ENCODE measurements at places on chromosomes 7 and 10.

GRCh38 chr10:73781548-73781878, 335 bp upstream of the CHCHD1 start:
- DNase-seq, result no peak

GRCh38 chr10:4125776-4126175, 340.8 kb upstream of the KLF6 start:
- DNase-seq, result no peak

- no peak for DNase-seq
Measured at GRCh38 chr7:16933296-16934279, 51.8 kb upstream of the AGR3 start.

DNA sequence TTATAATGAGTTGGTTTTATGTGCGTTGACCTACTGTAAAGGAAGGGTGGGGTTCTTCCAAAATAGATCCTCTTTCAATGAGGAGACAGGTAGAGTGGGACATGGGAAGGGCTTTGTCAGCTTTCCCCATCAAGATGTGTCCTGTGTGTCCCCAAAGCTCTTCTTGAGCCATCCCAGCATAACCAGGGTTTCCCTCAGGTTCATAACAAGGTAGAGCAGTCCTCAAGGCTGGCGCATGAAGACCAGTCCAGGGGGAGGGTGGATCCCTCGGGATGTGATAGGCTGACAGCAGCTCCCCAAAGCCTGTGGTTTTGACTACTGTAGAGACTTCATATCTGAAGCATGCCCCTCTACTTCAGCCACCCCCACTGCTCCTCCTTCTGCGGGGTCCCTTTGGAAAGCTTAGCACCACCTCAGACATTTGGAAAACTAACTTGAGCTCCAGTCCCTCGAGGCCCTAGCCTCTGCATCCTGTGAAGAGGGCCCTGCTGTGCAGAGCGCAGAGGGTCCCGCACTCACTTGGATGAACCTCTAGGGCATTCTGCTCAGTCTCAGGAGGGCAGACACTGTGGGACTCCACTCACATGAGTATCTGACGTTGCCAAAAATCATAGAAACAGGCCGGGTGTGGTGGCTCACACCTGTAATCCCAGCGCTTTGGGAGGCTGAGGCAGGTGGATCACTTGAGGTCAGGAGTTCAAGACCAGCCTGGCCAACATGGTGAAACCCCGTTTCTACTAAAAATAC, 1.1 kb upstream of the GIMAP8 start:
- DNase-seq, result no peak

DNA sequence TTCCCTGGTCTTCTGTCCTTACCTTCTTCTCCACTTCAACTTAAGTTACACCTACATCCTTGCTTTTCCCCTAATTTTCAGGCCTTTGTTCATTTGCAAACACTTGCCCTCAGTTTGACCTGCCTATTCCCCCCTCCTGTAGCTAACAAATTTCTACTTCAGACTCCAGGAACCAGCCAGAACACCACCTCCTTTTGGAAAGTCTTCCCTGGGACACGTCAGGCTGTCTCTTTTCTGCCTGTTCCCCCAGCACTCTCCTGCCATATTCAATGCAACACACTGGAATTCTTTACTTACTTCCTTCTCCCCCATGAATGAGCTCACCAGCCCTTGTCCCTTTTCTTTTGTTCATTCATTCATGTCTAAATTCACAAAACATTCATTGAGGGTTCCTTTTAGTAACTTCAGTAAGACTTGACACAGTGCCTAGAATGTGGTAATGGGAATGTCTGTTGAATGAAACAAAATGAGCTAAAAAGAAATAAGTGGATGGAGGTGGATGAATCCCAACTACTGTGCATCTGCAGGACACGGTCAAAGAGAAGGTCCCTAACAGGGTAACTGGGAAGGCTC, 478.0 kb downstream of the KCNMA1 start:
- DNase-seq, result no peak

DNA sequence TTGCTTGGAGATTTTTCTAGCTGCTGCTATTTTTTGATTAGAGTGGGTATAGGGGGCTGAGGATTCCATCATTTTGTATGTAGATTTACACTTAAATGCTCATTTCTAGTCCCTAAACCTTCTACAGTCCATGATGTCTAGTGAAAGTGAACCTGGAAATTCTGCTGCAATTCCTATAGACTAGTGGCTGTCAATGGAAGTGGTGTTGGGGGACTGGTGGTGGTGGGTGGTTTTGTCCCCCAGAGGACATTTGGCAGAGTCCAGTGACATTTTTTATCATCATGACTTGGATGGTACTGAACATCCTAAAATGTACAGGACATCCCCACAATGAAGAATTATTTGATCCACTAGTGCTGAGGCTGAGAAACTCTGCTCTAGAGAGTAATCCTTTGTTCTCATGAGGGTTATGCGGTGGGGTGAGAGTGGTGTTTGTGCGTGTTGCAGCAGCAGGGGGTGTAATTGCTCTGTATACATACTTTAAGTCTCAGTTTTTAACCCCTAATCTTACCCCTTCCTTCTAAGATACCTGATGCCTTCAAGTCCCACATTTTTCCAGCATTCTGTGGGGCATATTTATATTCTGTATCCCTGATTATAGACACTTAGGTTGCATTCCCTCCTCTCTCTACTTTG, 35.0 kb downstream of the KIF11 start:
- no peak for DNase-seq

DNA sequence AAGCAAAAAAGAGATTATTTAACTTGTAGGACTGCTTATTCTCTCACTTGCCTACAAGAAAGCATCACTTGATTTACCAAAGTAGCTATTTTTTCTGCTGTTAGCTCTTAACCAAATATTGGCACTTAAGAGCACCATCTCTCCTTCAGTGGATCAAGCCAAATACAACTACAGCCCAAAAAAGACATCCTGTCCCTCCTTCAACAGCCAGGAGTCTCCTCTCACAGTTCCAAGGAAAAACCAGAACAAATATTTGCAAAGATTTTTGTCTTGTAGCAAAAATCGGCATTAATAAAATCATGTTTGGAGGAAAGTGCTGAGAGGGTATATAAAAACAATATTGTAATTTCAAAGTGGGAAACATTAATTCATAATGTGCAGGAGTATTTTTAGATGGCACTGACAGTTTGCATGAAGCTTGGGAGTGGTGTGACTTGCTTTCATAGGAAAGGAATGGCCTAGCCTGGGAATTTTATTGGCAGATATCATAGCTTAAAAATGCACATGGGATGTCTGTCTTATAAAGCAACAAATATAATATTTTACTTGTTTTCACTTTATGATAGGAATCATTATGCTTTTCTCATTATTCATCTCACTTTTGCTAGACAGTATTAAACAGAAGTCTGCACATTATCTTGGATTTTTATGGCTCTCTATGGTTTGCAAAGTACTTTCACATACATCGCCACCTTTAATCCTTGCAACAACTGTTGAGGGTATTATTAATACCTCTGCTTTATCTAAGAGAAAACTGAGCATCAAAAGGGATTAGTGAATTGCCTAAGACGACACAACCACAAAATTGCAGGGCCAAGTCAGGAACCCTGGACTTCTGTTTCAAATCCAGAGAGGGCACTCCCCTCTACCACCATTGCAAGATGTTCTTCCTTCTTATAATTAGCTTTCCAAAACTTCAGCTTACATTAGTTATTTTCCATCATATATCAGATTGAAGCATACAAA, 103.5 kb downstream of the AGMO start:
- DNase-seq, result no peak

DNA sequence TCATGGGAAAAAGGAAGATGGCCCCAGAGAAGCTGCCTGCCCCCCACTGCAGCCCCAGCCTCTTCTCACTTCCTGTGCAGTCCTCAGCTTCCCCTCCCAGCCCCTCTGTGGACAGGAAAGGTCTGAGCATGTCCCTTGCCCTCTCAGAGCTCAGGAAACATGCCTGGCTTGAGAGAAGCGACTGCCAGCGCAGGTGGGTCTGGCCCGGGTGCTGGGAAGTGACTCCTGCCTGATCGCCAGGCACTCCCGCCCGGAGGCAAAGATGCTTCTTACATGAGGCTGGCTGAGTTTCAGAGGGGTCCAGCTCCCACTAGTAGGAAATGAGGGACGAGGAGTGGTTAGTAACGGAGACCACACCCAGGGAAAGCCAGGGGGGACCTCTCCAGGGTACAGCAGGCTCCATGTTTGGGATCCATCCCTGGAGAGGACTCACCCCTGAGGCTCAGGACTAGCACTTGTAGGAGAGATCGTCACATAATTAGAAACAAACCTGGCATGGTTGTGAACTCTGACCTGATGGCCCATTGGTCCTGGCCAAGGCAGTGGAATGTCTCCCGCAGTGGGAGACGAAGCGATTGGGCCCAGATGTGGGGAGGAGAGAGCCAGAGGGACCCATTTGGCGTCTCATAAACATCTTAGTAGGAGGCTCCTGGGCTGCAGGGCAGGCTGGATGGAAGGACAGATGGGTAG, 12.3 kb downstream of the ELN start:
- no peak for DNase-seq

GRCh38 chr10:132920101-132920925, 22.1 kb downstream of the CFAP46 start:
- no peak for DNase-seq

GRCh38 chr7:107474104-107474521, 4.3 kb downstream of the GPR22 start:
- DNase-seq, result no peak

- no peak for DNase-seq
Measured at GRCh38 chr10:4742217-4742616, 83.8 kb upstream of the AKR1E2 start.

- no peak for DNase-seq
Measured at GRCh38 chr10:22391600-22391999, 46.3 kb downstream of the SPAG6 start.

- DNase-seq, result no peak
Measured at GRCh38 chr10:65660006-65660405, 1265.8 kb upstream of the LRRTM3 start.

- DNase-seq, result no peak
Measured at GRCh38 chr7:49772916-49773217, 571 bp upstream of the VWC2 start.

DNA sequence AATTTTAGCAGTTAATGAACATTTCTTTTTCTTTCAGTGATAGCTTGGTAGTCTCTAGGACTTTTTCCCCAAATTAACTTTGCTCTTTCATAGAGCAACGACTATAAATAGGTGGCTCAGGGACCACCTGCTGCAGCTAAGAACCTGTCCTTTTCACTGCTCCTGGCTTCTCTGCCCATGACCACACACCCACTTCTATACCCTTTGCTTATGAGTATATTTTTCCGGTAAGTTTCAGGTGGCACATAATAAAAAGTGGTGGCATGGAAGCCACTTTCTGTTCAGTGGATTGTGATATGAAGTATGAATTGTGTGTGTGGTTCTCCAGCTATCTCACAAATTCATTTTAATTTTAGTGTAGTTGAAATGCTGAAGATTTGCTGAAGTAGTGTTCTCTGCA, 1.2 kb downstream of the ING3 start:
- DNase-seq, result no peak

DNA sequence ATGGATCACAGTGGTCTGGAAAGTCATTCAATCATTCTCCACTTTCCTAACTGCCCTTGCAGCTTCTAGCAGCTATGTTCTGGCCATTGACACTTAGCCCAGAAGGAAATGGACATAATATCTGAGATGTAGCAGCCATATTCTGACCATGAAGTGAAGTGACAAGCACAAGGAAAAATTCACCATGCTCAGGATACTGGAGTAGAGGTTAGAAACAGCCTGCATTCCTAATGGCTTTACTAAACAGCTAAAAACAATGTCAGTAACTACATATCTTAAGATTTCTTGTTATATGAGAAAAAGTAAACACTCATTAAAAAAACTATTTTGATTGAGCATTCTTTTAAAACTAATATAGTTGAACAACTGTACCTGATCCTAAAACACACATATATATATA, 443.8 kb downstream of the MAGI2 start:
- no peak for DNase-seq

DNA sequence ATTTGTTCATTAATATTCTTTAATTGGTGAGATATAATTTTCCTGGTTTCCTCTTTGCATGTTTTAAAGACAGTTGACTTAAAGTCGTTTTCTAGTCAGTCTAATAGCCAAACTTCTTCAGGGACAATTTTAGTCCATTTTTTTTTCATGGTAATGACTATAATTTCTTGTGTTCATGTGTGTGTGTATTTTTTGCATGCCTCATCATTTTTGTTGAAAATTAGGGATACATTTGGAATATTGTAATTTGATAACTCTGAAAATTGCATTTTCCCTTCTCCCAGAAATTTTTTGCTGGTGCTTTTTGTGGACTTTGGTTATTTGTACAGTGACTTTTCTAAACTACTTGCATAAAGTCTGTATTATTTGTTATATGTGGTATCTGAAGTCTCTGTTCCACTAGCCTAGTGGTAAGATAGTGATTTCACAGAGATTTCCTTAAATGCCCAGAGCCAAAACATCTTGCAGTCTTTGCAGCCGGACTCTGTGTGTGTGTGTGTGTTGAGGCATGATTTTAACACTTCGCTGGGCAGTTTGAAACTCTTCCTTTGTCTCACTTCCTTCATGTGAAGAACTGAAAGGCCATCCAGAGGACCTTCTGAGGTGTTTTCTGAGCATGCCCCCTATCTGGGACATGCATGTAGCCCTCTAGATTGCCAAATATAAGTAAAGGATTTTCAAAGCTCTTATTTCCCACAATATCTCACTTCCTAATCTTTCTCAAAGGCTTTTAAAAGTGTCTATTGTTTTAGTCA, 40.9 kb upstream of the ZNF365 start:
- no peak for DNase-seq

GRCh38 chr7:117776224-117776623, 97.0 kb downstream of the CTTNBP2 start:
- no peak for DNase-seq

GRCh38 chr7:8881916-8882315, 448.5 kb downstream of the NXPH1 start:
- DNase-seq, result peak; percentile 20

- no peak for DNase-seq
Measured at GRCh38 chr7:101557421-101557820, 71.7 kb downstream of the MYL10 start.

DNA sequence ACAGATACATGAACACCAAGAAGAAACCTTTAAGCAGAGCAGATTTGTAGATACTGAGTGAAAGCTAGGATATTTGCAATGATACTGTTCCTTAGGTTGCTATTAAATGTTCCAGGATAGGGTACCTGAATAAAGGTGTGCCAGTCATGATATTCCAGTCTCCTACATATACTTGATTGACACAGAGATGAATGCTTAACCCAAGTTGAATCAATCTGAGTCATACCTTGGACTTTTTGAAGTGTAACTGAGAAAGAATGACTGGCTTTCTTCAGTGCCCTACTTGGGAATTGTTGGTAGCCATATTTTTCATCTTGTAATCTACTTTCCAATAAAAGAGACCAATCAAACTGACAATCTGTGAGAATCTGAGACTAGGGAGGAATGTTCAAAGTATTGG, 805.7 kb upstream of the GHITM start:
- DNase-seq, result no peak

DNA sequence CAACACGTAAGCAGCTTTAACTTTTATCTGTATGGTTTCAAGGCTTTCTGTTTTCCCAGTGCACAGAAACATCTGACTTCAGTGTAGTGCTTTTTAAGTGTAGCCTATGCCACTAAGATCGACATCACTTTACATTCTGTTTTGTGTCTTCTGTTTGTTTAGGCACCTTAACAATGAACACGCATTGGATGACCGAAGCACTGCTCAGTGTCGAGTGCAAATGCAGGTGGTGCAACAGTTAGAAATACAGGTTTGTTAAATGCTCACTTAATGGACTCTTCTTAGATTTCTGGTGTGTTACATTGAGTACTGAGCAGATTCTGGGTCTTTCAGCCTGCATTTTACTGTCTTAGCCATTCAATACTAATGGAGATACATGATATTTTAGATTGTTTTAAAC, 237.4 kb downstream of the FOXP2 start:
- no peak for DNase-seq

Measured in neuronal stem cell (in vitro differentiated cells).